GM04503 (cell line): ENCODE measurements at places on chromosomes 7 and 10.

DNA sequence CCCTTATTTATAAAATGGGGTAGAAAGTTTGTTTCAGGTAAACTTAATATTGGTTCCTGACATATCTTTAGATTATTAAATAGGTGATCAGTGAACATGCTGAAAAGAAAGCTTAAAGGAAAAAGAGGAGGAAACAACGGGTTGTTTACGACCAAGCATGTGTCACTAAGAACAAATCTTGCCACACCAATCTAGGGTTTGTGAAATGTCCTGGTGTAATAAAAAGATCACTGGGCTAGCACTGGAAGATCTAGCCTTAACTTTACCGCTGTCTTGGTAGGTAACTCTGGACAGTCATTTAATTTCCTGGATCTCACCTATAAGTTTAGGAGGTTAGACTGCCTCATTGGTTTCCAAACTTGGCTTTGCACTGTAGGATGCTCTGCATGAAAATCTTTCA, 19.0 kb downstream of the VPS26A start:
- no peak for DNase-seq

- no peak for DNase-seq
Observed at GRCh38 chr10:131406676-131407392, 95.3 kb upstream of the TCERG1L start.

GRCh38 chr10:24467136-24467535, 256.6 kb downstream of the ARHGAP21 start:
- no peak for DNase-seq

DNA sequence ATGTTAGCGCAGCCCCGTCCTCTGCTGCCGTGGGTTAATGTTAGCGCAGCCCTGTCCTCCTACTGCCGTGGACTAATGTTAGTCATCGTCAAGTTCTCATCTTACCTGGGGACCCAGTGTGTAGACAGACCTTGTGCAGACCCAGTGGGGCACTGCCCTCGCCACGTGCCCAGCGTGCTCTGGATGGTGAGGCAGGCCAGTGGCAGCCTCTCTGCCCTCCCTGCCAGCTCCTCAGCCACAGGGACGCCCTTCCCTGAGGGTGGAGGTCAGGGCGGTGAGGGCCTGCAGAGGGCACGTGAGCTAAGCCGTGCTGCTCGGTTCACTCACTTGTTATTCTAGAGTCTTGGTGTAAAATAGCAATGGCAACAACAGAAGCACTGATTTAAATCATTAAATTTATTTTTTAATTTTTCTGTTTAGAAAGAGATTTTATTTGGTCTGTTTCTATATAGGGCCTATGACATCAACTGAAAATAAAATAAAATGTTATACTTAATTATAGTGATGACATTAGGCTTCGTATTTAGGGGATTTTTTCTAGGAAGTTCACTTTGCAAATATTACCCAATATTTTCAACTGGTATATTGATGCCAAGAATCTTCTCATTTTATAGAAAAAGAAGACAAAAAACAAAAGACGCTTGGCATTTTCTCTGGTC, 48.4 kb downstream of the NKX6-2 start:
- DNase-seq = no peak

- no peak for DNase-seq
Observed at GRCh38 chr7:135707570-135707966, 20.4 kb downstream of the SLC13A4 start.

GRCh38 chr7:37382546-37383088, 66.0 kb downstream of the ELMO1 start:
- DNase-seq = no peak

- DNase-seq = no peak
Observed at GRCh38 chr7:805261-805660, 27.0 kb upstream of the SUN1 start.

GRCh38 chr10:12241810-12242529, 46.0 kb downstream of the CDC123 start:
- DNase-seq = no peak
